GM12891 (cell line): ENCODE measurements at places on chromosomes 5 and 9.

GRCh38 chr5:78803941-78804340 is 155.4 kb upstream of the LHFPL2 start:
- no peak for DNase-seq

DNA sequence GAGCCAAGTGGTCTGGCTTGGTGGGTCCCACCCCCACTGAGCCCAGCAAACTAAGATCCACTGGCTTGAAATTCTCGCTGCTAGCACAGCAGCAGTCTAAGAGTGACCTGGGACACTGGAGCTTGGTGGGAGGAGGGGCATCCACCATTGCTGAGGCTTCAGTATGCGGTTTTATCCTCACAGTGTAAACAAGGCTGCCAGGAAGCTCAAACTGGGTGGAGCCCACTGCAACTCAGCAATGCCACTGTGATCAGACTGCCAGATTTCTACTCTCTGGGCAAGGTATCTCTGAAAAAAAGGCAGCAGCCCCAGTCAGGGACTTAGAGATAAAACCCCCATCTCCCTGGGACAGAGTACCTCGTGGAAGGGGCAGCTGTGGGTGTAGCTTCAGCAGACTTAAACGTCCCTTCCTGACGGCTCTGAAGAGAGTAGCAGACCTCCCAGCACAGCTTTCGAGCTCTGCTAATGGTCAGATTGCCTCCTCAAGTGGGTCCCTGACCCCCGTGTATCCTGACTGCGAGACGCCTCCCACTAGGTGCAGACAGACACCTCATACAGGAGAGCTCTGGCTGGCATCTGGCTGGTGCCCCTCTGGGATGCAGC is 18.2 kb upstream of the STK32A start:
- no peak for DNase-seq

GRCh38 chr9:95813923-95814322 is 61.6 kb upstream of the ERCC6L2 start:
- no peak for DNase-seq

GRCh38 chr5:176769911-176770310 is 40.4 kb upstream of the UNC5A start:
- no peak for DNase-seq

- no peak for DNase-seq
These were observed 165.9 kb upstream of the OTULINL start for GRCh38 chr5:14415698-14416074.

DNA sequence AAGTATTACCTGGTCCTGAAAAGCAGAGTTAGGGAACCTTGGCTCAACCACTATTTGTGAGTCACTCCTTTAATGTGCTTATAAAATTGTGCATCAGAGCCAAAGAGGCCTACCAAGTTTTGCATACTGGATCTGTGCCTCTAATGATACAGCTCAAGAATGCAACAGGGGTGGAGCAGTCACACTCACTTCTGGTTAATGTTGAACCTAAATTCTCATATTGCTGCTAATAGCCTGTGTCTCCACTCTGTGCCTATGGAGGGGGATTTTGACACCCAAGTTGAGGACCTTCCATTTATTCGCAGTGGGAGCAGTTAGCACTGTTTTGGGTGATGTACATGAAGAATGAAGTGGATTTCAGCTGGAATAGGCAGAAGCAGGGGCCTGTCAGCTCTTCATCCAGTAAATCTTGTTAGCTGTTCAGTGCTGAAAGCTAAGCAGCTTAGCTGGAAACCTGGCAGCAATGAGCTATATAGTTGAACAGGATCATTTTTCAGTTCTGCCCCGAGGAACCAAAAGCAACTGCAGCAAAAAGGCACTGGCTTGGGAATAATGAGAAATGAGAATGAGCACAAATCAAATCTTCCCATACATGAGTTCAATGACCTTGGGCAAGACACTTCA is 9.7 kb downstream of the SH3TC2 start:
- DNase-seq, result no peak

GRCh38 chr9:116490321-116490720 is 196.8 kb upstream of the TRIM32 start:
- DNase-seq, result no peak

GRCh38 chr5:100270023-100270771 is 265.0 kb upstream of the FAM174A start:
- no peak for DNase-seq

- no peak for DNase-seq
These were observed 89.0 kb upstream of the NIPBL start for GRCh38 chr5:36787365-36788093.

DNA sequence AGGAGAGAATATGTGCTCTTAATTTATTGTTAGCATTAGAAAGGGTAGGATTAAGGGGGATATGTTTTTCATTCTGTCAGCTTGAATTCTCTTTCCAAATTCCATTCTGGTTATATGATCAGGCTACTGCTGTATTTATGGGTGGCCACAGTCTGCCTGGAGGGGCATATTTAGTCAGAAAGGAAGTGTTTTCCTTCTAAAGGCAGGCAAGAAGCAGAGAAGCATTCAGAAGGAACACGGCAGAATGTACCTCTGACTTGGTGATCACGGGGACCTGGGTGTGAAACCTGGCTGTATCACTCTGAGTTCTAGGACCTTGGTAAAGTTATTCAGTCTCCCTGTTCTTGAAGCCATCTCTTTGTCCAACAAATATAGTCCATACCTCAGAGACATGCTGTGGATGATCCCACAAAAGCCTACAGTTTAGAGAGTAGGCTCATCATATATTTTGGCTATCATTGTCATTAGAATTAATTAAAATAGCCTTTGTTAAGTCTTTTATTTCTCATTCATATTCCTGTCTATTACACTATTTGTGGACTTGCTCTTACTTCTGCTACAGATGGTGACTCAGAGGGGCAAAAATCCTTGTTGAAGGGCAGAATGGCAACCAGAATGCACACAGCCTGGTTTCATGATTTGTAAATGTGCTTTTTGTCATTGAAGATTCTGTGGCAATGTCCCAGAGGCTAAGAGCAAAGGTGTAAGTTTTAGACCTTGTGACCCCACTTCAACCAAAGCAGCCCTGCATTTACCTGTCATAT is 2.7 kb downstream of the TNC start:
- DNase-seq, result no peak

- DNase-seq, result no peak
These were observed 297.8 kb downstream of the FBXL17 start for GRCh38 chr5:108084105-108084504.

DNA sequence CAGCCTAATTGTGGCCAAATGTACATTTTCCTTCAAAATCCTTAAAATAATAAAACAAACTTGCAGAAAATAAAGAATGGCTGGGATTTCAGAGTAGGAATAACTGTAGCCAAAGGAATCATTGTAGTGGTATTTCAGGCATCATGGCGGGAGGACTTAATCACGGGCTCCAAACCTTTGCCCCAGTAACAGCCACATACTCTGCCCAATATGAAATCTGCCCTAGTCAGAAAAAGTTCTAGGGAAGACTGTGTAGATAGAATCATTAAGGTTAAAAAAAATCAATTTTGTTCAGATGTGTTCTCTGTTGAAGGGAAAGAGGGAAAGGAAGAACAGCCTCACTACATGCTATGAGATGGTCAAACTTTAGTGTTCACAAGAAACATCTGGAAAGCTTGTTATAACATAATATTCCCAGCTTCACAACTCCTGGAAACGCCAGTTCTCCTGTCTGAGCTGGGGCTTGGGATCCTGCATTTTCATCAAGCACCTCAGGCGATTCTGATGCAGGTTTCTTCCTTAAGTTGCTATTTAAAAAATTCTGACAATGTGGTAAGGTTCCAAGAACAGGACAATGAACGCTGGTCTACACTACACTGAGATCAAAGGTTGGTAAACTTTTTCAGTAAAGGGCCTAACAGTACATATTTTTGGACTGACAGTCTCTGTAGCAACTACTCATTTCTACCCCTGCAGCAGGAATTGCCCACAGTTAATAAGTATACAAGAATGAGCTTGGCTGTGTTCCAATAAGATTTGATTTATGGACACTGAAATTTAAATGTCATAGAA is 87.9 kb downstream of the CEMIP2 start:
- DNase-seq, result no peak

GRCh38 chr5:3149899-3150298 is 398.4 kb upstream of the IRX2 start:
- DNase-seq, result no peak

DNA sequence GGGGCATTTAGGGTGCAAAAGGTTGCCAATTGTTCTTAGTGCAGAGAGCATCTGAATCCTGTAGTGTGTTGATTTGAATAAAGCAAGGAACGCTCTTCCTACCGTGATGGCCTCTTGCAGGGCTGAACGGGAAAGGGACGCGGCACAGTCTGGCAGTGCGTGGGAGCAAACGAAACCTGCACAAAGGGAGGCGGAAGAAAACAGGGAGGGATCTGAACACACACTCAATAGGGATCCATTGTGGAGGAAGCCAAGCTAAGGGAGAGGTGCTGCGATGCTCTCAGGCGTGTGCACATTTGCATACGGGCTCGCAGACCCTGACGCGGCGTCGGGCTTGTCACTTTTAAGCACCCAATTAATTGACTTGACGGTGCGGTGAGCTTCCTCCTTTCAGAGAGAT is 414.0 kb upstream of the IRX1 start:
- no peak for DNase-seq

DNA sequence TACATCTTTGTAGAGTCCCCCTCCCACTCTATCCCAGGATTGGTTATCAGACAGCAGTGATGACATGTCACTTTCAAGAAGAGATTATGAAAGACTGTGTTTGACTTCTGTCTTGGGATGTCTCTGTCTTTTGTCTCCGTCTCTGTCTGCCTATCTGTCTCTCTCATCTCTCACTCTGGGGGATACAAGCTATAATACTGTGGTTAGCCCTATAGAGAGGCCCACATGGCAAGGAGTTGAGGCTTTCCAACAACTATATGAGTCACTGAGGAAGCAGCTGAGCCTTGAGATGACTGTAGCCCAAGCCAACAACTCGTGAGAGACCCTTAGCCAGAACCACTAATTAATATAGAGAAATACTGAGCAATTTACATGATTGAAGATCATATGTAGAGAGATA is 284.8 kb downstream of the PDE4D start:
- no peak for DNase-seq

DNA sequence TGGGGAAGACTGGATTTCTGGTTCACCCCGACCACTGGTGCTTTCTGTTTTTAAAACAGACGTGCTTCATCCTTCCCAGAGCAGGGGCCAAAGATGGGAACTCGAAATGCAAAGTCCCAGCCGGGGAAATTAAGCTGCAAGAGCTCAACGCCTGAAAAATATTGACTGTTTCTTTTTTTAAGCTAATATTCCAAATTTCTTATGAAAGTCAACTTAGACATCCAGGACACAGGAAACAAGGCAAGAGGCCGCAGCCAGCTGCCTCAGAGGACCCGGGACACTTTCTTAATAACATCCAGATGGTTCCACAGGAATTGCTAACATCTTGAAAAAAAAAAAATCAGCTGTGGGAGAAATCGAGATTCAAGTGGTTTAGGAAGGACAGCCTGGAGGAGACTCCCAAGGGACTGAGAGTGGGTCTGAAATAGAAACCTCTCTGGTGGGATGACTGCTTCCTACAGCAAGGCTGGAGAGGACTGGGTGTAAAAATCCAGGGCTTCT is 144.9 kb downstream of the FGF1 start:
- no peak for DNase-seq

DNA sequence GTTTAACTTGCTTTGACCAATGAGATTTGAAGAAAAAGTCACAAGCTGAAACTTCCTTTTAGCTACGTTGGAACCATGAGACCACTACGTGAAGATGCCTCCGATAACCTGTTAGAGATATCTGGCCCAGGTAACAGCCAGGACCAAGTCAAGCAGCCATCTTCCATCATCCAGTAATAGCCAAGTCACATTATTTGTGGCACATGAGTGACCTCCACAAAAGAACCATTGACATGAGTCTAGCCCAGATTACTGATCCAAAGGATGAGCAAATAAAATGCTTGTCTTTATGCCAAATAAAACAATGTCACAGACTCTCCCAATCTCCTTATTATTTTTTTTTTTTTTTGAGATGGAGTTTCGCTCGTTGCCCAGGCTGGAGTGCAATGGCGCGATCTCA is 1.6 kb downstream of the DEPDC1B start:
- no peak for DNase-seq

DNA sequence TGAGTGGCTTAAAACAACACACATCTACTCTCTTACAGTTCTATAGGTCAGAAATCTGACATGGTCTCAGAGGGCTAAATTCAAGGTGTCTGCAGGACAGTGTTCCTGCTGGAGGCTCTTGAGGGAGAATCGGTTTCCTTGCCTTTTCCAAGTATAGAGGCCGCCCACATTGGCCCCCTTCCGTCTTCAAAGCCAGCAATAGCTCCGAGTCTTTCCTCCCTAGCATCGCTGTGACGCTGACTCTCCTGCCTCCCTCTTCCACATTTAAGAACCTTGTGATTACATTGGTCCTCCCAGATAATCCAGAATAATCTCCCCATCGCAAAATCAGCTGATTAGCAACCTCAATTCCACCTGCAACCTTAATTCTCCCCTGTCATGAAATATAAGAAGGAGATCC is 81.3 kb upstream of the IER5L start:
- DNase-seq, result no peak

- no peak for DNase-seq
These were observed 96.8 kb upstream of the ITGA2 start for GRCh38 chr5:52892242-52892878.

GRCh38 chr5:35373249-35373648 is 143.0 kb upstream of the PRLR start:
- DNase-seq, result no peak

- DNase-seq, result no peak
These were observed 2371.8 kb upstream of the ACO1 start for GRCh38 chr9:30012622-30013021.

- DNase-seq, result no peak
These were observed 521.0 kb upstream of the SEMA6A start for GRCh38 chr5:117095346-117096332.
